Activated naive CD8-positive, alpha-beta T cell treated with anti-CD3 and anti-CD28 coated beads for 36 hours (primary cell): ENCODE measurements at places on chromosomes 1 and 21.

- peaks cover 20% of the 10 kb centered on the region for H3K36me3 ChIP-seq
- no peaks in the 10 kb centered on the region for H3K27me3 ChIP-seq
- H3K4me3 ChIP-seq: no peak overlapping the region
- no peak for DNase-seq
- peaks cover 23% of the 10 kb centered on the region for H3K4me1 ChIP-seq
Measured at GRCh38 chr1:198893141-198893540, 254.3 kb downstream of the PTPRC start.

GRCh38 chr1:228964178-228965089, 229.2 kb downstream of the RHOU start:
- no peaks in the 10 kb centered on the region for H3K36me3 ChIP-seq
- H3K4me1 ChIP-seq: no peaks in the 10 kb centered on the region
- DNase-seq: no peak
- H3K27me3 ChIP-seq: no peaks in the 10 kb centered on the region
- no peak overlapping the region for H3K4me3 ChIP-seq

DNA sequence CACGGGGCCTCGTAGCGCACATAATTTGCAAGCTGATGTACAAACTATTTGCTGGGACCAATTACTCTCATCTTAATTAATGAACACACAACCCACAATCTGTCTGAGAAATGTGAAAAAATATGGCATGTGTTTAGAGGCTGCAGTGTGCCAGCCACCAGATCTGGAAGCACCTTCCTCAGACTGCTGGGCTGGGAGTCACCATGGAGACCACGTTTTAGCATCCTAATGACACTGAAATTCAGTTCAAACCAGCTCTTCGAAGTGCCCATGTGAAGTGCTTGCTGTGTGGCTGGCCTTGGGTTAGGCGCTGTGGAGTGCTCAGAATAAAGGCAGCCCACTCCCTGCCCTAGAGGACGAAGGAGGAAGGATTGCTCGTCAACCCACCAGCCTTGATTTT, 482.4 kb downstream of the OMA1 start:
- H3K4me1 ChIP-seq: no peaks in the 10 kb centered on the region
- H3K27ac ChIP-seq: no peak overlapping the region
- DNase-seq: no peak
- H3K4me3 ChIP-seq: no peak overlapping the region
- no peaks in the 10 kb centered on the region for H3K27me3 ChIP-seq
- H3K36me3 ChIP-seq: no peaks in the 10 kb centered on the region

GRCh38 chr1:47757226-47757975, 239.8 kb downstream of the TRABD2B start:
- H3K4me3 ChIP-seq: no peak overlapping the region
- no peaks in the 10 kb centered on the region for H3K36me3 ChIP-seq
- DNase-seq: no peak
- no peaks in the 10 kb centered on the region for H3K4me1 ChIP-seq

GRCh38 chr1:185559684-185560331, 174.4 kb upstream of the HMCN1 start:
- H3K27ac ChIP-seq: peak overlapping the region; percentile 70
- H3K4me3 ChIP-seq: no peak overlapping the region
- DNase-seq: peak; percentile 51

GRCh38 chr1:185880779-185881333, 146.7 kb downstream of the HMCN1 start:
- H3K36me3 ChIP-seq: no peaks in the 10 kb centered on the region
- no peak for DNase-seq
- no peaks in the 10 kb centered on the region for H3K27me3 ChIP-seq
- no peak overlapping the region for H3K4me3 ChIP-seq
- no peaks in the 10 kb centered on the region for H3K4me1 ChIP-seq

DNA sequence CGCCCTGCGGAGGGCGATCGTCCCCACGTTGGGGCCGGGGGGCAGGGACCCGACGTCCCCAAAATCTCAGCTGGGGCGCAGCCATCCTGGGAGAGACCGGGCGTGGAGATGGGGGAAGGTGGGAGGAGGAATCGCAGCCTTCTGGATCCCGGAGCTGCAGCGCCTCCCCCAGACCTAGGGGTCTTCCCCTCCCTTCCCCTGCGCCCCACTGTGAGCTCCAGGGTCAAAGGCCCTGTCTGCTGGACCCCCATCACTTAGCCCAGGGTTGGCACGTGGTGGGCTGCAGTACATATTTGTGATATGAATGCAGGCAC, 90.2 kb upstream of the VAMP3 start:
- H3K27ac ChIP-seq: no peak overlapping the region
- H3K4me3 ChIP-seq: peak overlapping the region; percentile 65
- no peaks in the 10 kb centered on the region for H3K4me1 ChIP-seq

DNA sequence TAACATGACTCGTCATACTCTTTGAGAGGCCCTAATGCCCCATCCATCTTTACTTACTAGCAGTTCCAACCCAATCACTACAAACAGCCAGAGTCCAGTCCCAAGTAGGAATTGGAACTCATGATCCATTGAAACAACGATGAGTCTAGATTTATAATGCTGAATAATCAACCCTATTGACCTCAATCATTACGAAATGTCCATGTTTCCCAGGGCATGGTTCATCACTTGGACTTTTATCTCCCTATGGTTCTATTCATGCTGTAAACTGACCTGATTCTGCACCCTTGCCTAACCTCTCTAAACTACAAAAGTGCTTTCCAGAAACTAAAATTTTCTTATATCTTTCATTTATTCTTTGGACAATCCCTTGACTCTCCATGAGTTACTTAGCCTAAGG, 840.0 kb upstream of the B3GALT2 start:
- no peaks in the 10 kb centered on the region for H3K27me3 ChIP-seq
- H3K4me1 ChIP-seq: no peaks in the 10 kb centered on the region
- H3K4me3 ChIP-seq: no peak overlapping the region
- H3K36me3 ChIP-seq: peaks cover 2% of the 10 kb centered on the region
- no peak overlapping the region for H3K27ac ChIP-seq

DNA sequence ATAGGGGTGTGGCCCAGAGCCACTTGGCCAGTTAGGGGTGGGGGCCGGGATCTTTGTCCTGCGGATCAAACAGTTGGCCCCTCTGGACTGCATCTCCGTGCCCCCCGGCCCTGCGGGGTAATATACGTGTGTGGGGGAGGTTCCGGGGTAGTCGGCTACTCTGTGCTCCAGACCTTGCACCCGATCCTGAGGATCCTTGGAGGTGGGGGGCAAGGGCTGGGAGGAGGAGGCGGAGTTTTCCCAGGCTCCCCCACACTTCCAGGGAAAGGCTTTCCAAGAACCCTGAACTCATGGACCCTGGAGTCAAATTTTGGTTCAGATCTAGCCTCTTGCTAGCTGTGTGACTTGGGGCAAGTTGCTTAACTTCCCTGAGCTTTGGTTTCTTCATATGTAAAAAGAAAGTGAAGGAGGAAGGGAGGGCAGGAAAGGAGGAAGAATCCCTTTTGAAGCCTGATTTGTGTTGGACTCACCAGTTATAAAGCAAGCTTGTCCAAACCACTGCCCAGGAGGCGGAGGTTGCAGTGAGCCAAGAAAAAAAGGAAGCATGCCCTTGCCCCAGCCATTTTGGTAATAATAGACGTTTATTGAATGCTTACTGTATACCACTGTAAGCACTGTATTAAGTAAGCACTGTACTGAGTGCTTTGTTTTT, 686 bp downstream of the MIIP start:
- H3K4me1 ChIP-seq: peaks cover 3% of the 10 kb centered on the region
- H3K4me3 ChIP-seq: peak overlapping the region; percentile 84
- H3K27me3 ChIP-seq: no peaks in the 10 kb centered on the region
- peaks cover 5% of the 10 kb centered on the region for H3K36me3 ChIP-seq

DNA sequence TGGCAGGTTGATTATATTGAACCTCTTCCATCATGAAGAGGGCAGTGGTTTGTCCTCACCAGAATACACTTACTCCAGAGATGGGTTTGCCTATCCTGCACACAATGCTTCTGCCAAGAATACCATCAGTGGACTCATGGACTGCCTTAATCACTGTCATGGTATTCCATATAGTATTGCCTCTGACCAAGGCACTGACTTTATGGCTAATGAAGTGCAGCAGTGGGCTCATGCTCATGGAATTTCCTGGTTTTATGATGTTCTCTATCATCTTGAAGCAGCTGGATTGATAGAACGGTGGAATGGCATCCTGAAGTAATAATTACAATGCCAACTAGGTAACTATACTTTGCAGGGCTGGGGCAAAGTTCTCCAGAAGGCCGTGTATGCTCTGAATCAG, 16.6 kb upstream of the GBP6 start:
- H3K27me3 ChIP-seq: no peaks in the 10 kb centered on the region
- no peaks in the 10 kb centered on the region for H3K36me3 ChIP-seq
- H3K27ac ChIP-seq: no peak overlapping the region

- H3K27ac ChIP-seq: no peak overlapping the region
- peaks cover 8% of the 10 kb centered on the region for H3K4me1 ChIP-seq
- H3K4me3 ChIP-seq: peak overlapping the region; percentile 67
- peaks cover 4% of the 10 kb centered on the region for H3K36me3 ChIP-seq
- peaks cover 61% of the 10 kb centered on the region for H3K27me3 ChIP-seq
- DNase-seq: no peak
Measured at GRCh38 chr1:69568421-69569174, 876 bp downstream of the LRRC7 start.

GRCh38 chr1:233376382-233377110, 49.0 kb downstream of the MAP3K21 start:
- H3K4me3 ChIP-seq: no peak overlapping the region
- no peak for DNase-seq
- H3K4me1 ChIP-seq: no peaks in the 10 kb centered on the region
- H3K36me3 ChIP-seq: no peaks in the 10 kb centered on the region
- H3K27me3 ChIP-seq: no peaks in the 10 kb centered on the region
- H3K27ac ChIP-seq: no peak overlapping the region

GRCh38 chr1:116624040-116624439, 43.5 kb downstream of the IGSF3 start:
- no peak overlapping the region for H3K4me3 ChIP-seq
- no peak for DNase-seq
- H3K4me1 ChIP-seq: peaks cover 5% of the 10 kb centered on the region
- no peak overlapping the region for H3K27ac ChIP-seq

- DNase-seq: no peak
- H3K36me3 ChIP-seq: no peaks in the 10 kb centered on the region
- peaks cover 2% of the 10 kb centered on the region for H3K4me1 ChIP-seq
- H3K27ac ChIP-seq: no peak overlapping the region
Measured at GRCh38 chr1:33161061-33161681, 20.7 kb downstream of the TRIM62 start.

GRCh38 chr1:7519861-7520395, 251.2 kb upstream of the VAMP3 start:
- no peak for DNase-seq
- no peak overlapping the region for H3K27ac ChIP-seq
- no peaks in the 10 kb centered on the region for H3K36me3 ChIP-seq
- no peak overlapping the region for H3K4me3 ChIP-seq

DNA sequence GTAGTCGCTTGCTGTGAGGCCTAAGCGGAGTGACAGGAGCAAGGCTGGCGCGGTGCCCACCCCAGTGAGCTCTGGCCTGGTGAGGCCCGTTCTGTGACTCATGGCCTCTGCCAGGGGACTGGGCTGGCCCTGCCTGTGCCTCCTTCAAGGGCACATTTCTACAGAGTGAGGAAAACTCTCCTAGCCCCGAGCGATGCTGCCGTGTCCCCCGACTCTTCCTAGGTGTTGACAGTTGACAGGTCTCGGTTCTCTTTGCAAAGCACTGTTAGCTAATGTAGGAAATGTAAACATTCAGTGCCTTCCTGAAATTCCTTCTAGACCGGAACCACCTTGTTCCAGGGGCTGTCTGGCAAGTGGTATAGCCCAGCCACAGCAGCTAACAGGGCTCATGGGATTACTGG, 43.9 kb downstream of the ABCG1 start:
- peaks cover 20% of the 10 kb centered on the region for H3K4me1 ChIP-seq
- no peak overlapping the region for H3K4me3 ChIP-seq
- H3K36me3 ChIP-seq: peaks cover 2% of the 10 kb centered on the region
- no peak for DNase-seq
- no peak overlapping the region for H3K27ac ChIP-seq

DNA sequence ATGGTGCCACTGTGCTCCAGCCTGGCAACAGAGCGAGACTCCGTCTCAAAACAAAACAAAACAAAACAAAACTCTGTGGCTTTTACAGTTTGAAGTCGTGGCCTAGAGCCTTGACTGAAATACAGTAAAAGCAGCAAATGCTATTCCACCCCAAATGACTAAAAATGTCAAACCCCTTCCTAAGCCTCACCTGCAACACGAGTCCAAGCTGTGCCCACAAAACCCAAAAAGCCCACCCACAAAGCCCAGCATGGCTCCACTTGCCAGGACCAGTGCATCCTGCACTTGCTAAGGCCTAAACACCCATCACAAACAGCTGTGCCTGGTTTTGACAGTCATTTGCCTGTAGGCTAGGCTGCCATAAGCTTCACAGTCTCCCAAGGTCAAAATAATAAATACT, 21.3 kb downstream of the VAV3 start:
- H3K36me3 ChIP-seq: peaks cover 11% of the 10 kb centered on the region
- H3K4me1 ChIP-seq: peaks cover 37% of the 10 kb centered on the region
- H3K4me3 ChIP-seq: no peak overlapping the region
- DNase-seq: no peak
- no peak overlapping the region for H3K27ac ChIP-seq
- H3K27me3 ChIP-seq: no peaks in the 10 kb centered on the region

- no peak overlapping the region for H3K4me3 ChIP-seq
- no peaks in the 10 kb centered on the region for H3K4me1 ChIP-seq
- no peak overlapping the region for H3K27ac ChIP-seq
- DNase-seq: no peak
- H3K27me3 ChIP-seq: peaks cover 3% of the 10 kb centered on the region
Measured at GRCh38 chr1:158037008-158037865, 43.8 kb downstream of the KIRREL1 start.

- no peaks in the 10 kb centered on the region for H3K4me1 ChIP-seq
- no peak overlapping the region for H3K27ac ChIP-seq
- H3K36me3 ChIP-seq: no peaks in the 10 kb centered on the region
- no peak overlapping the region for H3K4me3 ChIP-seq
- peaks cover 7% of the 10 kb centered on the region for H3K27me3 ChIP-seq
Measured at GRCh38 chr1:192439373-192440025, 122.7 kb downstream of the RGS21 start.

DNA sequence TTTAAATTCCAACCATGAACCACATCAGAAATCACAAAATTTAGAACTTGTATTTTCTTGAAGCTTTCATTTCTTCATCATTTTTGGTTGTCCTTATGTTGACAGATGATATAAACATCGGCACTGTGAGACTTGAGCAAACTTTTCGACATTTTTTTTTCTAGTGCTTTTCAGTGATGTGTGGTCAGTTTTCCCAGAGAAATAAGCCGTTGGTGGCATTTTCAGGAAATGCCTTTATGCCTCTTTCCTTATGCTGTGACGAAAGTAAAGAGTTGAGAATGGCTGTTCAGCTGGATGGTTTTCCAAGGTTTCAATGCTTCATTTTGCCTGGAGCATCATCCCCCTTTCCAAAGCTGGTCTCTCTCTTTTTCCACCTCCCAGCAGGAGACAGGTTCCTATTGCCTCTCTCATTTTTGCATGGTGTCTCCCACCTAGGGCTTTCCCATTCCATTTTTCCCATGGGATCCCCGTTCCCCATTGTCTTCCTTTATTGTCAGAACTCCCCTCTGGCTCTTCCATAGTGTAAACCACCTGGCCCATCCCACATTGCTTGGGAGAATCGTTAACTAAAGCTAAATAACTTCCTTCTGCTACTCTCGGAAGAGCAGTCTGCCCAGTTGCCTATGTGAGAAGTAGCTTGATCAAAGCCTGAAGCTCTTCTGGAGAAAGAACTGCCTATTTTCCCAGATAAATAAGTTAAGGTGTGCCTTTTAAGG, 61.4 kb upstream of the DYNLT5 start:
- no peaks in the 10 kb centered on the region for H3K36me3 ChIP-seq
- H3K27ac ChIP-seq: no peak overlapping the region
- no peak for DNase-seq
- no peak overlapping the region for H3K4me3 ChIP-seq
- H3K27me3 ChIP-seq: peaks cover 3% of the 10 kb centered on the region

- H3K4me1 ChIP-seq: peaks cover 7% of the 10 kb centered on the region
- peaks cover 26% of the 10 kb centered on the region for H3K36me3 ChIP-seq
- no peak overlapping the region for H3K27ac ChIP-seq
- DNase-seq: no peak
- no peak overlapping the region for H3K4me3 ChIP-seq
- no peaks in the 10 kb centered on the region for H3K27me3 ChIP-seq
Measured at GRCh38 chr1:211986628-211987254, 48.6 kb downstream of the INTS7 start.
